ENCODE measurements at places on chromosomes 7 and 10.

- DNase-seq: no peak
These were observed 742.0 kb upstream of the IGFBP3 start for GRCh38 chr7:46663025-46663424.

DNA sequence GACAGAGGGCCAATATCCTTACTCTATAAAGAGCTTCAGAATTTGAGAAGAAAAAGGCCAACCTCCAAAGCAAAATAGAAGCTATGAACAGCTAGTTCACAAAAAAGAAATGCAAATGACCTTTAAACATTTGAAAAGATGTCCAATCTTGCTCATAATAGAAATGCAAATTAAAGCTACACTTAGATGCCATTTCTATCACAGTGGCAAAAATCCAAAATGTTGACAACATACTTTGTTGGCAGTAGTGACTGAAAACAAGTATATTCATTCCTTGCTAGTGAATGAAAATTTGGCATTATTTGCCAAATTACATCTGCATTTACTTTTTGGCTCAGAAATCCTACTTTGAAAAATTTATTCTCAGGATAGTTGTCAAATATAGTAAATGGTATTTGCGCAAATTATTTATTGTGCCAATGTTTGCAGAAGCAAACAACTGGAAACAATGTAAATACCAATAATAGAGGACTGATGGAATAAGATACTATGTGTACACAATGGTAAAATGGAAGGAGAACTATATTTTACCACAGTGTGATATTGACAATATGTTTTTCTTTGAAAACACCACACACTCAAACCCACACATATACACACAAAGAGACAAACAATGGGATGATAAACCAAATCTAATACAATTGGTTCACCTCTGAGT, 9.4 kb downstream of the TMEM106B start:
- no peak for DNase-seq

DNA sequence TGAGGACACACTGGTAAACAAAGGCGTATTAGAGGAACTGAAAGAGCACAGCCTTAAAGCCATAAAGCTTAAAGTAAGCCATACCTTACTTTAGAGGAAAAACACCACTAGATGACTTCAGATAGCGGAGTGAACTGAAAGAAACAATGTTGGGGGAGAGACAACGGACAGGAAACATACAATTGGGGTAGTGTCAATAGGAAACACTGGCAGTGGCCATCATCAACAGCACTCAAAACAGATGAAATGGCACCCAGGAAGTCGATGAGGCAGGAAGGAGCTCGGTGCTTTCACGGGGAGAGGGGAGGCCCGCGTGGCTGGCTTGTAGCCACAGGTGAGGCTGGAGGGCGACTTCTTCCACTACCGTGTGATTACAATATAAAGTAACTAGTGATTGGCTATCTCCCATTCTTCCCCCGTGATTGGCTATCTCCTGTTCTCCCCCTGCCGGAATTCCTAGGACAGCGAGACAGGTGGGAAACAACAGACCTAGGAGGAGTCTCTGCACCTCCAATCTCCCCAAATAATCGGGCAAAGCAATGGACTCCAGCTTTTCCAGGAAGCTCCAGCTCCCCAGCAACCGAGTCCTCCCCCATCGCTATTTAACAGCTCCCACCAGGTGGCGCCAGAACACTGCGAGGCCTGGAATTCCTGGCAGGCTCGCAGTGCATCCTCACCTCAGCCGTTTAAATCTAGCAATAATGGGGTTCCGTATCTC, 2.4 kb upstream of the TAS2R38 start:
- peak; percentile 61 for DNase-seq

DNA sequence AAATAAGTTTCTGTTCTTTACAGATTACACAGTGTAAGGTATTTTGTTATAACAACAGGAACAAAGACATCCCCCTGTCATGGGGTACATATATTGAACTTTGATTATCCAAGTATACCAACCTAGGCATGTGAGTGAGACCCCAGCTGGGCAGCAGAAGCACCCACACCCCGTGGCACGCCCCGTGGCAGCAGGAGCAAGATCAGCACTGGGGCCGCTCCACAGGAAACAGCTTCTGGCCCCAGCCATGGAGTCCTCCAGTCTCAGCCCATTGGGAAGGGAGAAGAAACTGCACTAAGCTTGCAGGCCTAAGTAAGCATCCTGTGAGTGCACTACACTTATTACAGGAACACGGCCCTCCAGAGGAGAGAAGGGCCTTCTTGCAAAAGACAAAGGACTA, 24.2 kb upstream of the TMEM72 start:
- DNase-seq: no peak

All from ELR (cell line).